ENCODE measurements at places on chromosomes 7 and 10. TPM values are rescaled to one million over a fixed set of nuclear protein-coding genes. Genes with fewer than 3 reads are reported as not detected.

GRCh38 chr7:90833443-90833842 is 237.3 kb downstream of the CDK14 start:
- DNase-seq: peak; percentile 56

- DNase-seq: no peak
Observed at GRCh38 chr7:127897704-127898454, 133.4 kb downstream of the LRRC4 start.

GRCh38 chr7:33054261-33054964 is 8.2 kb downstream of the NT5C3A start:
- DNase-seq: no peak

UBE2D1 gene
- 25.0 TPM for total RNA-seq

- peak; percentile 75 for DNase-seq
Observed at GRCh38 chr7:31134246-31135188, 82.4 kb downstream of the ADCYAP1R1 start.

- DNase-seq: no peak
Observed at GRCh38 chr10:99235658-99236626, at the start of gene HPSE2. Gene HPSE2 (minus strand): TSS chr10:99235852.

UNCX gene
- not detected for total RNA-seq

GRCh38 chr7:17937506-17938120 is 2.7 kb downstream of the SNX13 start:
- DNase-seq: no peak

JAZF1 gene
- total RNA-seq: 8.3 TPM

- peak; percentile 36 for DNase-seq
Observed at GRCh38 chr10:86730227-86730626, 26.2 kb upstream of the BMPR1A start.

DNA sequence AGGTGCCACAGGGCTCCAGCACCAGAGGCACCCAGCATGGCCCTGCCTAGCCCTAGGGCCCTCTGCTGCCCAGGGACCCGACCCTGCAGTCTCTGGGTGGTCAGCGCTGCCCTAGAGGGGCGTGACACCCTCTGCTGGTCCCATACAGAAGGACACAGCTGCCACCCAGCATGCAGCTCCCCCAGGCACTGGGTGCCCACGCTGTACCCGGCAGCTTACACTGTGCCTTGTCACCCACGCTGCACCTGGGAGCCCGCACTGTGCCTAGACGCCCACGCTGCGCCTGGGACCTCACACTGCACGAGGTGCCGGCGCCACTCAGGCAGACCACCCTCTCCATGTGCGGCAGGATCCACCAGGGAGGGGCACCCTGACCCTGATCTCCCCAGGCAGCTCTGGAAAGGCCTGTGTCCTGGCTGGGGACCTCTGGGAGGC is 55.2 kb downstream of the PWWP2B start:
- DNase-seq: no peak

GRCh38 chr10:63910806-63911205 is 389.6 kb downstream of the REEP3 start:
- DNase-seq: no peak

CCM2 gene
- total RNA-seq: 20.0 TPM

EBLN1 gene
- not detected for total RNA-seq

DNA sequence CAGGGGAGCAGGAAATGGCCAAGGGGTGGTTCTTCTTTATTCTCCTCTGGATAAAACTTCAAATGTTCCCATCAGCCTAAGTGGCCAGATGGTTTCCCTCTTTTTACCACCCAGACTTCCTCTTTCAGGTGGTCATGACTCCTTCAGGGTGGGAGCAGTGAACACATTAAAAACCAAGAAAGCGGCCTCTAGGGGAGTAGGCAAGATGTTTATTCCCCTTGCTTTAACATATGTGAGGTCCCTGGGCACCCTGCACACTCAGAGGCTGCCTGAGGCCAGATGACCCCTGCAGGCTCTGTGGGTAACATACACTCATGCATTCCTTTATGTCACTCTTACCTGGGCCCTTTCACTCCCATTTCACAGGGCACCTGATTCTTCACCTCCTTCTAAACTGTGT is 357.4 kb downstream of the ABCA13 start:
- no peak for DNase-seq

GRCh38 chr7:5578495-5578894 is 154.9 kb upstream of the TNRC18 start:
- no peak for DNase-seq

DNA sequence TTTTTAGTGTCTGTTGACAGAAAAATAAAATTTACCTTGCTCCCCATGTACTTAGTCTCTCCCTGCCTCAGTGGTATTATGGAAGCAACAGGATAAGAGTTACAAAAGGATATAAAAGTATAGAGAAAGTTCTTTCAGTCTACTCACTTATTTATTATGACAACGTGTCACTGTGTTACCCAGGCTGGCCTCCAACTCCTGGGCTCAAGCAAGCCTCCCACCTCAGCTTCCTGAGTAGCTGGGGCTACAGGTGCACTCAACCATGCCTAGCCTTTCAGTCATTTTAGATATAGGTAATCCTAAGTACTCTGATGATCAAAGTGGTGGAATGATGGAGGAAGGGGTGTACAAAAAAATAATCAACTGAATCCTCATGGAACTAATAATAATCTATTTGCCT is 215.2 kb upstream of the MKLN1 start:
- no peak for DNase-seq

GRCh38 chr10:69629897-69630650 is at the start of gene FAM241B:
Gene FAM241B (plus strand): TSS chr10:69630247. CDS start chr10:69631744, 1,497 bp downstream.
- no peak for DNase-seq

DNA sequence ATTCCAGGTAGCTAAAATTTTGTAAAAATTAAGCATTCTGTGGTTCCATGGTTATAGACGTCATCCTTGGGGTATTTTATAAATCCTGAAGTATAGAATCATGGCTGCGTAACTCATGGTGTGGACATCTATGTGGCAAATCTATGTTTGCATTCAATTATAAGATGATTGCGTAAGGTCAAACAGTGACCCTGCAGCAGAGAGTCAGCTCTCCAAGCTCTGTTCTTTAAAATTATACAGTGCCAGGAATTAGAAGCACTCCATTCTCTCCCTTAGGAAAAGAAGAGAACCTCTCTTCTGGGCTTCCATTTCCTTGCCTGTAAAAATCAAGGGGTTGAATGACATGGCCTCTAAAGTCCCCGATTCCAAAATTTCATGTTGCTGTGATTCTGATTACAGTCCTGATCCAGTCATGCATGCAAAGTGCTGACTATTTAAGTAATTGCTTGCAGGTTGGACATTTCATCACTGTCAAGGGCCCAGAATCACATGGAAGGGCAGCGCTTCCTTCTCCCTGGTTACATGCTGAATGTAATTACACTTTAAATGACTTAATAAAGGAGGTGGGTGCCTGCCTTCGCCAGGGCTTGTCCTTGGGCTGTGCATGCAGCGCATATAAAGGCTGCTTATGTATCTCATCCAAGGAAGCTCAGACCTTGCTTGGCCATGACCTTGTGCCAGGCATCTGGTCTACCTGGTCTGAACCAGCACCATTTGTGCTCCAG is 550.7 kb downstream of the TYW1 start:
- DNase-seq: no peak

GRCh38 chr7:138204285-138204981 is 128.2 kb downstream of the AKR1D1 start:
- no peak for DNase-seq

- peak; percentile 86 for DNase-seq
Observed at GRCh38 chr10:58641708-58642107, 129.0 kb downstream of the BICC1 start.

RPS24 gene
- 3,613 TPM for total RNA-seq

DNA sequence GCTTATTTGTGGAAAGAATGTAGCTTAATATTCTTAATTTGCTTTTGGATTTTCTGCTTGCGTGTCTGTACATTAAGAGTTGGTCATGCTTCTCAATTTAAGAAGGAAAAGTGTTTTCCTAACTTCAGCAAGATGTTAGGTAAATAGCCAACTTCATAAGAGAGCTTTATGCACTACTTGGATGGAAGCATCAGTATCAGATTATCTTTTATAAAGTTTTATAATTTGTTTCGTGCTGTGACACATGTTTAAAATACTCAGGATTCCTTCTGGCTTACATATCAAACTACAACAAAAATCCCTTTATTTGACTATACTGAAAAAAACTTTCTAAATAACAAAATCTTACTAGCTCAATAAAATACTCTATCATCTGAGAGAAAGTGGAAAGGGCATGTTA is 34.8 kb upstream of the AGR2 start:
- peak; percentile 20 for DNase-seq

DNA sequence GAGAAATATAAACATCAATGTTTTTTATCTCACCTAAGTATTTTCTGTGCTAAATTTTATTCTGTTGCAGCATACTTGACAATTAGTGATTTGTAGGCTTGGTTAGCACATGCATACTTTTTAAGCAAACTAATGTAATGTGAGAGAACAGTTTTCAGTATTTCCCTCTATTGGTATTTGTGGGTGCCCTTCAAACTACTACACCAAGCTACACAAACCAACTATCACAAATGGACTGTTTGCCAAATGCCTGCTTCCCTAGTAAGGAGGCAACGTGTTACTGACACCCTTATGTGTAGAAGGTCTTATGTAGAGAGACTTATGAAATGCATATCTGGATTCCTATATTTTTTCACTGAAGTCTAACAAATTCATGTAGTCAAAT is 98.4 kb upstream of the FZD1 start:
- no peak for DNase-seq

GRCh38 chr7:134618756-134619530 is 27.7 kb upstream of the BPGM start:
- DNase-seq: peak; percentile 69

AGR3 gene
- not detected for total RNA-seq

AP1S1 gene
- 77.5 TPM for total RNA-seq

GRCh38 chr10:71957546-71958275 is 6.5 kb upstream of the CHST3 start:
- DNase-seq: peak; percentile 14

Measured in fibroblast of the aortic adventitia (primary cell).